ENCODE measurements at places on chromosomes 16 and 17.

DNA sequence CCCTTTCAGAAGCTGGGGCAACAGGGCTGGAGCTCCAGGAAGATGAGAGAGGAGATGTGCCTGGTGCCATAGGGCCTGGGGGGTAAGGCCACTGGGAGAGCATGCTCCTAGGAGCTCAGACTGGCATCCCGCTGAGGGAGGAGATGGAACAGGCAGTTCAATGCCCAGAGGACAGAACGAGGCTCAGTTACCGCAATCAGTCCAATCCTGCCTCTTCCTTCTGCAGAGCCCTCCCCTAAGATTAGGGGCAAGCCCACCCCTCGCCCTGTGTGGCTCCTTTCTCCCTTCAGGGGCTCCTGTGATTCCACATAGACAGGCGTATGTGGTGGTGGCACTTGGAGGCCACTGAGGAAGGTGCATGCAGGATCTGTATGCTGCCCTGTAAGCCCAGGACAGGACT is 2.4 kb downstream of the CCDC42 start:
- DNase-seq, result no peak

DNA sequence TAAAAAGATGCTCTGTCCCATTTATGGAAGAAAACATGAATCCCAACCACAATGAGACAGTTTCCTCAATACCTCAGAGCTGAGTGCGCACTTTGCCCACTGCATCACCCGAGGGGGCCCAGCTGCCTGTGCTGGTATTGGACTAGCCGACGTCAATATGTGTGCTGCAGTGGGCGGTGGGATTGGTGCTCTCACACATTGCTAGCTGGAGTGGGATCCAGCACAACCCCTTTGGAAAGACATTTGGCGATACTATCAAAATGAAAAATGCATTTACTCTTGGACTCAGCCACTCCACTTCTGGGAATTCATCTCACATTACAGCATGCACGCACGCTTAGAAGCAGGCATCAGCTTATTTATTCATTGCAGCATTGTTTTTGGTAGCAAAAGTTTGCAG is 289.2 kb upstream of the FOXF1 start:
- DNase-seq, result peak; percentile 9

GRCh38 chr17:62644487-62645173 is 17.2 kb downstream of the MRC2 start:
- DNase-seq, result no peak

DNA sequence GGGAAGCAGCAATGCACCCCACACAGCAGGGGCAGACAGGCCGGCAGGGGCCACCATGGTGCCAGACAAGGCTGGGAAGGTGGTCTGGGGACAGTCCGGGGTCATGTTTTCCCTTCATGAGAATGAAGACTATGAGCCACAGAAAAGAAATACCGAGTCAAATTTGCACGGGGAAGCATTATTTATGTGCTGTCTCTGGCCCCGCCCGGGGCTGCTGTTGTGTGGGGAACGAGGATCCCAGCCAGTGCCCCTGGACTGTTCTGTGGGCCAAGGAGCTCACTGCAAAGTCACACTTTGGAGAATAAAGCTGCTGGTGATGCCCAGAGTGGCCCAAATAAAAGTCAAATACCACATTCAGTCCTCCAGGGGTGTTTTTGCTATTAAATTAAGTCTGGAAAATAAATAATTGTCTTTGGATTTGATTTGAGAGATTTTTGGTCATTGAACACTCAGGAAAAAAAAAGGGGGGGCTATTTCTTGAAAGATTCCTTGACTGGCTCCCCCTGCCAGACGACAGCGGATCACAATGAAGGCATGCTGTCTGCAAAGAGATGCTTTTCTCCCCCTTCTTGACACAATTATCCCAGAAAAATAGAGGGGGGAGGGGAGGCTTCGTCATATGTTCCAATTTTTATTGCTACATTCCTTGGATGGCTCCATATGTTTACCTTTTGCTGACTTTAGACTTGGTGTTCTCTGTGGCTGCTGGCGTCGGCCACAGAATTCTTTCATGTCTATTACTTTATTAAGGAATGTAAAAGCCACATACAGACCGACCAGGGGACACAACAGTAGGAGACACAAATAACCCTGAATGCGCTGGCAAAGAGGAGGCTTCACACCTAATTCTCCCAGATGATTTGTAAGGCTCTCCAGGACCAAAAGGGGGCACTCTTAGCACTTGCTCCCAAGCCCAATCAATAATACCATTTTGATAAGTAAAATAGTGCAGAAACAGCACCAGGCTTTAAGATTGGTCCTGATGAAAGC is 27.1 kb upstream of the ANKFN1 start:
- DNase-seq, result peak; percentile 85

DNA sequence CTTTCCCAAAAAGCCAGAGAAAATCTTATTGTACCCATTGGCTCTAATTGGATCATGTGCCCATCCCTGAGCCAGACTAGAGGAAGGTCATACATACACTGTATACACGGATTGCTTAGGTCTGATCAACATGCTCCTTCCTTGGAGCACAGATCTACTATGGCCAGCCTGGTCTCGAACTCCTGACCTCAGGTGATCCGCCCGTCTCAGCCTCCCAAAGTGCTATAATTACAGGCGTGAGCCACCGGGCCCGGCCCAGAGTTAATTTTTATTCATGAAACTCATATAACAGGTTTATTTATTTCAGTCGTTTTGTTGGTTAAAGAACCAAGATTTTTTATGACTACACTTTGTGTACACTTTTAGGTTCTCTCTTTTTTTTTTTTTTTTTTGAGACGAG is 1.2 kb upstream of the TAOK1 start:
- DNase-seq, result no peak
